ENCODE measurements at places on chromosomes 6 and 20. TPM values are rescaled to one million over a fixed set of nuclear protein-coding genes. Genes with fewer than 3 reads are reported as not detected.

DNA sequence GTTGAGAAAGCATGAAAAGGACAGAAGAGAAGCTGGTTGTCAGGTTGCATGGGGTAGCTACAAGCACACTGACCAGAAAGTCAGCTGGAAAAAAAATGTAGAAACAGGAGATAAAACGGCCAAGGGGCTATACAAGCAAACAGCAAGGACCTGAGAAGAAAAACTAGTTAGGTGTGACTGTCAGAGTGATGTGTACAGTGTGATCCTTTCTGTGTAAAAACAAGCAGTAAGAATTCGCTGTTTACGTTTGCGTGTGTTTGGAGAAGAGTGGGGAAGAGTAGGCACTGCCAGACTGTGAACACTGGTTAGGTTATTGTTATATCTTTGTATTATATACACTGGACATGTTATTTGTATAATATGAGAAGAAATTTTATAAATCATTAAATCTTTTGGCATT lies 28.1 kb downstream of the PTPN1 start:
- DNase-seq = no peak

DNA sequence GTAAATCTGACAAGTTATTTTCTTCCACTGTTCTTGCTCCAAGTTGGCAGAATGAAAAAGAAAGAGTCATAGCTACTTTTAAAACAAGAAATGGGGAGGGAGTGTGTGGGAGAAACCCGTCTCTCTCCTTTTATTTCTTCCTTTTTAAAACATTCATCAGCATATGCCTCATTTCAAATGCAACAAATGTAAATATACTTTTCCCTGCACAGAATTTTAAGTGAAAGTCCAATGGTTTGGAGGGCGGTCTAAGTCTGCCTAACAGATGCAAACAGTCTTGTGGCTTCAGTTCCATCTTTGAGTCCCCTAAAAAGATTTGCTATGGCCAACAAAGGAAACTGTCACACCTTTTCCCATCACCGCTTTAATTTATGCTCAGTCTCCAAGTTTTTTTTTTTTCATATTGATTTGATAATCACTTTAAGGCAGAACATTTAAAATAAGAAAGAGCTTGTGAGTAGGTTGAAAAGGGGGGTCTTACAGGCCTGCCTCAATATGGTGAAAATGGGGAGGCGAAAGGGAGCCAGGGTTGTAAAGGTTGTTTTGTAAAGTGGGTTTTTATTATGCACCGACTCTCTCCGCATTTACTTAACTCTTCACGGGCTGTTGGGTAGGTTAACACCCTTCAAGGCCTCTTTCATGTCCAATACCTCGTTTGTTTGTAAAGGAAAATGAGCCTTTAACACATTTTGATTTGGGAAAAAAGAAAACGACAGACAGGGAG lies 4.6 kb downstream of the TFAP2D start:
- no peak for DNase-seq

GRCh38 chr6:122903266-122903915 lies 92.6 kb upstream of the CLVS2 start:
- DNase-seq = no peak

GRCh38 chr6:68760941-68761676 lies 126.0 kb downstream of the ADGRB3 start:
- no peak for DNase-seq

DNA sequence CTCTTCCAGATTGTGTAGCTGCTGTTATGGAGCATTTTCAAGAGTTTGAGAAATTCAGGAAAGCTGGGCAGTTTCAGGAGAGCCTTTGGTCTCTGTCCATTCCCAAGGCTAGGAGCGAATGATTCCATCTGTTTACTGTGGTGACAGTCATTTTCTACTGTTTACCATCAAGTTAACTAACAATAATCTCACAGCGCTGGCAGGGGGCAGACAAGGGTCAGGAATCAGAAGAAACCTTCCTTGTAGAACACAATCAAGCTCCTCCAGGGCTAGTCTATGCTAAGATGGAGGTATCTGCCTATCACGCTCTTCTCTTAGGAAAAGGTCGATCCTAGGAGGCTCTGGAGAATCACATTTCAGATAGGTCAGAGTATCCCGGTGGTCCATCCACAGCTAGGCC lies 293.9 kb downstream of the KIF16B start:
- no peak for DNase-seq

Gene ZNF318
- total RNA-seq = 16.1 TPM

Gene RHAG
- not detected for total RNA-seq

- no peak for DNase-seq
Measured at GRCh38 chr6:143872201-143872600, 7.9 kb downstream of the ZC2HC1B start.

- DNase-seq = no peak
Measured at GRCh38 chr20:37530696-37531095, 3.0 kb upstream of the BLCAP start.

Gene IRAK1BP1
- total RNA-seq = 2.5 TPM

Gene PAX1
- not detected for total RNA-seq

Gene LINC00237
- total RNA-seq = not detected
